ENCODE measurements at places on chromosomes 6 and 20.

- no peak for DNase-seq
Observed at GRCh38 chr6:89047473-89047872, 33.1 kb upstream of the PNRC1 start.

DNA sequence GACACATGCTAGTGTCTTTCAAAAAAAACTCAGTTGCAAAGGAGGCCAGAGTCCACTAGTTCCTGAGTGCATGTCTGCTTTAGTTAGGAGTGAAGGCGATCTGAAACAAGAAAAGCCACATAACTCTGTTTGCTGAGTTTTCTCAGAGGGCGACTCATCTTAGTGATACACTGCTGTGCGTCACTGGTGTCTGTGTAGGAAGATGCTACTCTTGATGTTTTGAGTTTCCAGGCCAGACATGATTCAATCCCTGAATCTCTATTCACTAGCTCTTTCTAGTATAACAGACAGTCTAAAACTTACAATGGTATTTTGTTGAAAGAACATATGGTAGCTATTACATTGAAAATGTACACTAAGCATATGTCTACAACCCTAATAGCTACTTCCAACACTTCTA, 60.9 kb downstream of the GFRAL start:
- DNase-seq: no peak

DNA sequence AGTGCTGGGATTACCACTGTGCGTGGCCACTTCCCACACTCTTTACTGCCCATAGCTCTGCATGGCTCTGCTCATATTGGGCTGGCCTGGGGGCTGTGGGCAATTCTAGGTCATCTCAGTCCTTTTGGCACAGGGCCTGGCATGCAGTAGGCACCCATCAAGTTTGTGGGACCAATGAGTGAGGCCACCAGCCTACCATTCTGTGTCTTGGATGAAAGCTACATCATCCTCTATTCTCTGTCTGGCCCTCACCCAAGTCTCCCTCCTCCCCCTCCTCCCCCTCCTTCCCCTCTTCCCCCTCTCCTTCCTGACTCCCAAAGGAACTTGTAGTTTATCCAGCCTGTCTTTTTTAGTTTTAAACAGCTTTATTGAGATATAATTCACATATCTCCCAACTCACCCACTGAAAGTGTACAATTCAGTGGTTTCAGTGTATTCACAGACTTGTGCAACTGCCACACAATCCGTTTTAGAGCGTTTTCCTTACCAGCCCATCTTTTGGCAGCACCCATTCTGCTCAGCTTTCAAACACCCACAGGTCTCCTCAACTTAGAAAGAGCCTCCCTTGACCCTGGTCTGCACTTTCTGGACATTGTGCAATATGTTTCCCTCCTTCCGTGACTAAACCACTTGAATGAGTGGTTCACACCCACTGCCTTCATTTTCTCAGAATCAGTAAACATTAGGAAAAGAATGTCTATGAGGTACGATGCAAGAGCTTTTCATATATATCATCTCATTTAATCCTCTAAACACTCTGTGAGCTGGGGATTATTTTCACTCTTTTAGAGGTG, 21.5 kb upstream of the MRPS18A start:
- peak; percentile 82 for DNase-seq

DNA sequence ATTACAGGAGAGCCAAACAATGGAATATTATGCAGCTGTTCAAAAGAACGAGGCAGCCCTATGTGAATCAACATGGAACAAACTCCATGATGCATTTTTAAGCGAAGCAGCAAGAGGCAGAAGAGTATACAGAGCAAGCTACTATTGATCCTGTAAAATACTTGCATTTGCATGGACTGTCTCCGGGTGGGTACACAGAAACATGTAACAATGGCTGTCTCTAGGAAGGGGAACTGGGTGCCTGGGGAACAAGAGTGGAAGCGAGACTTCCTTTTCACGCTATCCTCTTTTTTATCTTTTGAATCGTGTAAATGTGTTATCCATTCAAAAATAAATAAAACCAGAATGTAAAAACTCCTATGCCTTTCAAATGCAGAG, 93.3 kb upstream of the SIRPA start:
- no peak for DNase-seq

GRCh38 chr6:112017169-112017568, 36.7 kb upstream of the CCN6 start:
- DNase-seq: no peak

DNA sequence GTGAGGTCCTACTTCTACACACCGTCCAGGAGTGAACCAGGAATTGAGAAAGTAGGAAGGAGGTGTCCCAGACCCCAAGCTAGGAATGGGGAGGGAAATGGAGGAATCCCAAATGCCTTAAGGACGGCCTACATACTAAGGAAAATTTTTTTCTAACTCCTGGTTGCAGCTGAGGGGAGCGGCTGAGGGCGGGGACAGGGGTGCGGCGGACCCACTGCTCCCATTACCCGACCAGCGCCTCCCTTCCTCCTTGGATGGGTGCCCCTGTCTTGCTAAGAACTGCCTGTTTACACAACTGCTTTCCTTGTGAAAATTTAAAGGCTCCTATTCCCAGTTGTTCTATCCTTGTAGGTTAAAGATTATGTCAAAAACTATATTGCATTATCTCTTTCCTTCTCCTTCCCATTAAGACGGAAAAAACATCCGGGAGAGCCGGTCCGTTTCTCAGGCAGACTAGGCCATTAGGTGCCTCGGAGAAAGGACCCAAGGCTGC, 699 bp upstream of the HSPA1B start:
- peak; percentile 93 for DNase-seq

- no peak for DNase-seq
Observed at GRCh38 chr6:97067045-97067444, 142.5 kb downstream of the KLHL32 start.

- no peak for DNase-seq
Observed at GRCh38 chr6:21321076-21321475, 272.5 kb upstream of the SOX4 start.
